ENCODE measurements at places on chromosomes 7 and 10.

DNA sequence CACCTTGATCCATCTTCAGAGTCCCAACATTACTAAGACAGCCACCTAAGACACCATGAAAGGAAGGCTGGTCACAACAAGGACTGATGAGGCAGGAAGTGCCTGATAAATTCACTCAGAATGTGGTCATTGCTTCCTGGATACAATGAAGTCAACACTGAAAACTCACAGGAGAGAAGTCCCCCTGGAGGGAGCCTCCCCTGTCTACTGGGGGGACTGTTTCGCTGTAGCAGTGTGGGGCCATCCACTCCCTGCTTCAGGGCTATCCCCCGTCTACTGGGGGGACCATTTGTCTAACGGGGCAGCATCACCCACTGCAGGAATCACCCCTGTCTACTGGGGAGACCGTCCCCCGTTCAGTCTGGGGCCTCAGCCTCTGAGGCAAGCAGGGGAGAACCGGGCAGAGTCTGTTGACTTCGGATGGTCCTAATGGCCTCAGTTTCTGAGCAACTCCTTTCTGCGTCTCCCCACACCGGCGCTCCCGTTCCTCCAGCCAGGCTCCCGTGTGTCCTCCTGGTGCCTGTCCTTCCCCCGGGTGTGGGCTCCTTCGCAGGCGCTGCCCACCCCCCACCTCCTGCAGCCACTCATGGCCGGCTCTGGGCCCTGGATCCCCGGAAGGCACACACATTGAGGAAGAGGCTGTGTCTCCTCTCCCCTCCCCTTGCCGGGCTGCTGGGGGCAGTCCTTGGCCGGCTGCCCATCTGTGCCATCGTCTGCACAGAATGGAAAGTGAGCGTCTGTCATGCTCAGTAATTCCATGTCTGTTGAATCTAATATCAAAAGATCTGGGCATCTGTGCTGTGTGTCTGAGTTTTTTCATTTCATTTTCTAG, 59.9 kb upstream of the DNAJB6 start:
- no peak for DNase-seq

DNA sequence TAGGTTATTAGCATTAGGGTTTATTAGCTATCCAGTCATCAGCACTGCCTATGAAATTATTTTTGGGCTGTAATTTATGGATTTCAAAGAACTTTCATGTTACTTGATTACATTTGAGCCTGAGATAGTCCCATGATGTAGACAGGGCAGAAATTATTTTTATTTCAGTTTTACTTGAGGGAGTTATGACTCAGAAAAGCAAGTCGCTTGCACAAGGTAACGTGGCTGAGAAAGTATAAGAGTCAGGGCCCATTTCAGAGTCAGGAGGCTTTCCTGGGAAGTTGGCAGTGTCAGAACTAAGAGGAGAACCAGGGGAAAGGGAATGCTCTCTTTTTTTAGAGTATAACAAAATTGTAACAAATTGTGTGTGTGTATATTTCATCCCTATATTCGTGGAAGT, 16.5 kb downstream of the GATA3 start:
- no peak for DNase-seq

DNA sequence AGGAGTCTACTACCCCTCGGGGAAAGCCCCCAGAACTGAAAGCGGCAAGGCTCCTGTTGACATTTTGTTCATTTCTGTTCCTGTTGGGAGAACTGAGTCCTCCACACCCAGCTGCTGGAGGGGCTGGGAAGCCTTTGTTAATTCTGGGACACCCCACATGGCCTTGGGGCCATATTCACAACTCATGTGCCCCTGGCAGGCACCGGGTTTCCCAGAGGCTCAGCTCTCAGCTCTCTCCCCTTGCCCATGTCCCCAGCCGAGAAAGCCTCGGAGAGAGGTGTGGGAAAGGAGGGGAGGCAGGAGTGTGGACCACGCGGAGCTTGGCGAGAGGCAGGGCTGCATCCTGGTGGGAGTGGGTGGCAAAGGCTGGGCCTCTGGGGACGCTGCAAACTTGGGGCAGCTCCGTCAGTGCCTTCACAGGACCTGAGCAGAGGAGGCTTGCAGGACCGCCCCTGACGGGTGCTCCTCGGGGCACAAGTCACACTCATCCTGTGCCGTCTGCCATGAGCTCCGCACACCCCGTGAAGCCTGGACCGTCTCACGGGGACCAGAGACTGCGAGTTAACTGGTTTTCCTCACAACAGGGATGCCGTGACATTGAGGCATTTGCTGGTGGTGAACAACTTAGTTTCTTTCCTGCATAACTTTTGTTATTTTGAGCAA, 140.9 kb downstream of the DNAJB6 start:
- DNase-seq: no peak

DNA sequence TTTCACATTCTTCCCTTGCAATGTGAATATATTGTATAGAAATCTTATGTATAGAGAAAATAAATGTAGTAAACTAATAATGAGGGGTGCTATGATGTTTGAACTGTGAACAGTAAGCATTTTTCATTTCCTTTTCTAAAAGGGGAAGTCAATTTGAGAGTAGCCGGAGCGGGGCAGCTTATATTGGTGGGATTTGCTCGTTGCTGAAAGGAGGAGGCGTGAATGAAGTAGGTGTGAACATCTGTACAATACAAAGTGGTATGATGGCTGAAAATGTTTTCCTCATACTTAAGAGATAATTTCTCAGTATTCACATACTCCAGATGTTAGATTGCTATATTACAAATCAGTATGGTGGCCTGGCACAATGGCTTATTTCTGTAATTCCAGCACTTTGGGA, 87.1 kb downstream of the SRI start:
- DNase-seq: no peak

DNA sequence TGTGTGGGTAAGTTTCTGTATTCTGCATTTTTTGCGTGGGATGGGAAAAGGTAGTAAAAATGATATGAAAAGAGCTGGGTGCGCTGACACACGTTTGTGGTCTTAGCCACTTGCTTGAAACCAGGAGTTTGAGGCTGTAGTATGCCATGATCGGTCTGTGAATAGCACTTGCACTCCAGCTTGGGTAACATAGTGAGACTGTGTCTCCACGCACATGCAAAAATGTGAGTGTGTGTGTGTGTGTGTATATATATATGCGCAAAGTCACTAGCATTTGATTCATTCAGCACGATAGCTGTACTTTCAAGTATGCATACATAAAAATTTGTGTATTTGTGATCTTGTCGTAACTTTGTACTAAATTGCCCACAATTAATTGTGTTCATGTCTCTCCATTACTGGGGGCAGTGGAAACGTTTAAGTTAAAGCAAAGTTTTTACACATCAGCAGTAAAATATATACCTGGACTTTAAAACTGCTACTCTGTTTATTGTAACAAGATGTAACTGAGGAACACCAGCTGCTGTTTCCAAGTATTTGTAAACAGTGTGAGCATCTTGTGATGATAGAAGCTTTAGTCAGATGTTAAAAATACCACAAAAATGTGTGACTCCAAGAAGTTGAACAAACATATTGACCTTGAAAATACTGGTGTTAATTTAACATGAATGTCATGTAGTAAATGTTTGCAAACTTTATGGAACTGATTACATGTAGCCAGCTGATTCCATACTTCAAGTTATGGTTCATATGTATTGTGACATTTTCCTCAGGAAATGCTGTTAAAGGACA, 1.6 kb downstream of the ZRANB1 start:
- DNase-seq: no peak

DNA sequence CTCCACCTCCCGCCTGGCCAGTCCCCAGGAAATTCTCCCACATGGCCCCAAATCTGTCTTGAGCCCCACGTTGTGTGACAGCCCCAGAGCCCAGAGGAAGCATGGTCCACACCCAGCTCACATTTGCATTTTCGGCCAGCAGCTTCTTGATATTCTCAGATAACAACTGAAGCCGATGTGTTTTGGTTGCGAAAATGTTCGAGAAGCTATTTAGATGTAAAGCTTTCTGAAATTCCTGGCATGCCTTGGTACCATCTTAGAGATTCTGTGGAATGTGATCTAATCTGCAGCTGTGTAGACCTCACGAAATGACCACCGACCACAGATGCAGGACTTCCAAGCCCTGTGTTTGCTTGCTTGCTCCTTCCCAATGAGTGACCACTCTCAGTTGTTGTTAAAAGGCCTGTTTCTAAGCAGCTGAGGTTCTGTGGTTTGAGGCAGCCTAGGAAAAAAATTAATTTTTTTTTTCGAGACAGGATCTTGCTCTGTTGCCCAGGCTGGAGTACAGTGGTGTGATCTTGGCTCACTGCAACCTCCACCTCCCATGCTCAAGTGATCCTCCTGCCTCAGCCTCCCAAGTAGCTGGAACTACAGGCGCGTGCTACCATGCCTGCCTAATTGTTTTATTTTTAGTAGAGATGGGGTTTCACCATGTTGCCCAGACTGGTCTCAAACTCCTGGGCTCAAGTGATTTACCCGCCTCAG, 8.8 kb downstream of the SLC4A2 start:
- no peak for DNase-seq

DNA sequence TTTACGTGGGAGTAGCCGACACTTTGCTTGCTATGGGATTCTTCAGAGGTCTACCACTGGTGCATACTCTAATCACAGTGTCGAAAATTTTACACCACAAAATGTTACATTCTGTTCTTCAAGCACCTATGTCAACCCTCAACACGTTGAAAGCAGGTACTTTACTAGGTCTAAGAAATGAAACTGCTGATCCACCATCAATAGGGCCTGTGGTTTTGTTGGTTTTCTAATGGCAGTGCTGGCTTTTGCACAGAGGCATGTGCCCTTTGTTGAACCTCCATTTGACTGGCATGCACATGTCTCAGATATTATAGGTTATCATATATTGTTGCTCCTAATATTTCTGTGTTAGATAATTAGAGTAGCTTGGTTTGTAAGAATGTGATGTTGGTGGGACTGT, 123.8 kb downstream of the CFTR start:
- DNase-seq: no peak

- DNase-seq: no peak
These were observed 600.1 kb upstream of the AUTS2 start for GRCh38 chr7:68998136-68998535.

- no peak for DNase-seq
These were observed 22.7 kb downstream of the YKT6 start for GRCh38 chr7:44223362-44224079.

DNA sequence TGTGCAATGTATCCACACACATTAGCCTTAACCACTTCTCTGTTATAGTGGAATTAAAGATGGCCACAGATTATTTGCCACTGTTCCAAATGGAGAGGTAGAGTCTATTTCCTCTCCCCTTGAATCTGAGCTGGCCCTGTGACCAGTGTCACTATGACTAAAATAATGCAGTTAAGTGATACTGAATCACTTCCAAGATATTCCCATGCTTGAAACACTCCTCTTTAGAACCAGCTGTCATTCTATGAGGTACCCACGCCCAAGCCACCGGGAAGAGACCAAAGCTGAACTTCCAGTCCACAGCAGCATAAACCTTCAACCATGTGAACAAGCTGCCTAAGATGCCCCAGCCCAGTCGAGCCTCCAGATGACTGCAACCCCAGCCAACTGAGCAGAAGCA, 2.1 kb upstream of the DHX32 start:
- no peak for DNase-seq

DNA sequence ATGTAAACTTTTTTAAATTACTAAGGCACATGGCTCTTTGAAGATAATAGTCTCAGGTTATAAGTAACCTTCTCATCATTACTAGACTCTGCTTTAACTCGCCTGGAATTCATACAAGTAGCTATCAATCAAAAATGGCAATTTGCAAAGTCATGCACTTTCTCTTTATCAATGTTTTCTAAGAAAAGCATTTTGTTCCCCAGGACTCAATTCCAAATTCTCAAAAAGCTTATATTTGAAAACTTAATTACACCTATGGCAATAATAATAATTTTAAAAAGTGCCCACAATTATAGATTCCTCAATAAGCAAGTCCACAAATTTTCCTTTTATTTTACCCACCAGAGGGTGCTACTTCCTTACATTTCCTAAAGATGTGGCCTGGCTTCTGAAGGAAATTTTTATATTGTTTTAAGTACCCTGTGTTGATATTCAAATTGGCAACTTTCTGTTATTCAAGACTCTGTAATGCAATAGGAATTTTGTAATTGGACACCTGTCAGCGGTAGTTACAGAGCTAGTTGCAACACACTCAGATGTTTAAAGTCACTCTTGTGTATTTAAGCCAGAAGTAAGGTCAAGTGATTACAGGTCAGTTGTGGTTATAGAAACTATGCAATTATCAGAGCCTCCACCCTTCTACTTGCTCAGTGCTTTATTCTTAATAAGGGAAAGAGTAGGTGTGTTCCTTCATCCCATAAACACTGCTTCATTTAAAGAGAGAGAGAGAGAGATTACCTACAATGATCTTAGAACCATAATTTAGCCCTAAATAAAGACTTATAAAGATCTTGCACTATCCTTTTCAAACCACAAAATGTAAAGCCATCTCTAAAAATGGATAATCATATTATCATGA, 47.1 kb upstream of the HYAL4 start:
- no peak for DNase-seq

DNA sequence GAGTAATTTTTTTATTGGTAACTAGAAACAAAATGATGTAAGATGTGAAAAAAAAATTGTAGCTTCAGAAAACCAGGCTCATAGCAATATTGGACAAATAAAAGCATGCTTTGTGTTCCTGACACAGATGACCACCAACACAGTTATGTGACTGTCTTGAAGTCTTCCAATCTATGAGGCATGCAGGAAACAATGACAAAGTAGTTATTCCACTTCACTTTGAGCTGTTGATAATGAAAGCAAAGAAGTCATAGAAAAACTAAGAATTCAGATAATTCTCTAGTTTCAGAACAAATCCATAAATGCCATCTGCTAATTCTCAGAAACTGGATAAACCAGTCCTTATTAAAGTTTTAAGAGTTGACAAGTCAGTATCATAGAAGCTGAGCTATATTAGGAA, 378.4 kb upstream of the SEMA3D start:
- DNase-seq: no peak

GRCh38 chr10:62056219-62056618, 154.7 kb downstream of the ARID5B start:
- DNase-seq: no peak

- DNase-seq: no peak
These were observed 163.6 kb downstream of the DNAJB6 start for GRCh38 chr7:157500171-157500960.

- no peak for DNase-seq
These were observed 140.1 kb upstream of the ADAM12 start for GRCh38 chr10:126528315-126528835.

DNA sequence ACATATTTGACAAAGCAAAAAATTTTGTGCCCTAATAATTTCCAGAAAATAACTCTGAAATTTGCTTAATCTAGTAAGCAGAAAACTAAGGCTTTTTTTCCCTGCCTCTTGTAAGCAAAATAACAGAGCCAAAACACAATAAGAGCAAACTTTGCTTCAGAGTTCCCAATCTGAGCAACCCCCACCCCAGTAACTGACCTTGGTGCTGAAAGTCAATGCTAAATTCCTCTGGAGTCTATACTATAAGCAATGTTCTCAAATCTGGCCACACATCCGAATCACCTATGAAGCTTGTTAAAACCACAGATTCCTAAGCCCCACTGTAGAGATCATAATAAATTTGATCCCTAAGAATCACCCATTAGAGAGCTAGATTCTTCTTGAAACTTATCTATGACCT, 150.5 kb downstream of the ELAPOR2 start:
- no peak for DNase-seq

- DNase-seq: no peak
These were observed 317.6 kb downstream of the GRID1 start for GRCh38 chr10:86048973-86049372.

Data from stimulated activated CD4-positive, alpha-beta T cell treated with anti-CD3 and anti-CD28 coated beads, TNF-alpha, amount 100 ng/mL, for 1 hour (primary cell).